ENCODE measurements at places on chromosomes 4 and X.
A peak's percentile ranks its signal among the peaks of the same experiment; 100 is the strongest.

GRCh38 chr4:173879509-173879908 lies 349.5 kb upstream of the HAND2 start:
- DNase-seq = no peak

DNA sequence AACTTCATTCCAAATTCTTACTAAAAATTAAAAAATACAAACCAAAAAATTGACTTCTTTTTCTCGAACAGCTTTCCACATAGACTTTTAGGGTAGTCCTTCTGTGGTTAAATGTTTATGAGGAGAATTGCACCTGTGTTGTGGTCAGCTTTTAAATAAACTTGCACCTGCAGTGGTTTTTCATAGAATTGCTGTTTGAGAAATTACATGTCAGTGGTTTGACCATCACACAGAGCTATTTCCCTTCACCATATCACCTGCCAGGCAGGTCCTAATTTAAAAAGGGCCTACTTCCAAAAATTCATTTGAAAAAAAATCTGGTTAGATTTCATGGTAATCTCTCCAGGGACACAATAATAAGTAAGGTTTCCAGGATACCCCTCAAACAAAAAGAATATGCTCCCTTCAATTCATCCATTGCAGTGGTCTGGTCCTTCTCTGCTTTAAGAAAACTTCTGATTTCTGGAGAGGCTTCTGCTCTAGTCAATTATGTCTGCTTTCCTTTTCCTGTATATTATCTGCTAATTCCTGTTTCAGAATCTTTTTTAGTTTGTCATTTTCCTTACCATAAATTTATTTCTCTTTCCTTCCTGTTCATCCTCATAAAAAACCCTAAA lies 9.8 kb upstream of the UTP3 start:
- no peak for DNase-seq

- DNase-seq = no peak
Measured at GRCh38 chr4:21979196-21979595, 30.6 kb upstream of the KCNIP4 start.

- no peak for DNase-seq
Measured at GRCh38 chrX:42752730-42753129, 25.2 kb downstream of the PPP1R2C start.

DNA sequence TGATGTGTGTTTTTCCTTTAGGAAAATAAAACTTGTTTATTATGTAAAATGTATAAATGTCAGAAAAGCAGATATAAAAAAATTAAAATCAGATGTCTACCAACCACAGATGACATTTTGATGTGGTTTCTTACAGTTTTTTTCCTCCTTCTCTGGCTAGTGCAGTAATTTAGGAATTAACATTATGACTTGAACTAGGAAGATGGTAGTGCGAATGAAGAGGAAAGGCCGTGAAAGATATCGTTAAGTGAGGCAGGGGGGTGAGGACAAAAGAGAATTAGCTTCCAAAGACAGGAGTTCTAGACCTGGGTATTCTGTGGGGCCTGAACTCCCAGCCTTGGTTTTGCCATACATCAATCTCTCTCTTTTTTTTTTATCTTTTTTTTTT lies 98.0 kb downstream of the RBM47 start:
- no peak for DNase-seq

DNA sequence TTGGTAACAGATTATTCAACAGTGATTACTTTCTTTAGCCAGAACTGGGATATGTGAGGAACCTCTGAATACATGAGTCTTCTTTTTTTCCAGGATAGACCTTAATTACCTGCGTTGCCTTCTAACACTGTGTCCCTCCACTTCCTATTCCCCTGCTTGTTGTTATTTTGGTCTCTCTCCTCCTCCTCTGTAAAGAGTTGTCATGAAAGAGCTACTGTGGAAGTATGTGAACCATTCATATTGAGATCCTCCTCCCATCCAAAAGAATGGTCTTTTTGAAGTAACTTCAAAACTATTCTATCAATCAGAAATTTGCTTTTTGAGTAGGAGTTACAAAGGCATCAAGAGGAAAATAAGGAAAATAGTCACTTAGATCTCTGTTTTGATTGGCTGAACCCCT lies 420.0 kb upstream of the TENM3 start:
- DNase-seq = no peak

DNA sequence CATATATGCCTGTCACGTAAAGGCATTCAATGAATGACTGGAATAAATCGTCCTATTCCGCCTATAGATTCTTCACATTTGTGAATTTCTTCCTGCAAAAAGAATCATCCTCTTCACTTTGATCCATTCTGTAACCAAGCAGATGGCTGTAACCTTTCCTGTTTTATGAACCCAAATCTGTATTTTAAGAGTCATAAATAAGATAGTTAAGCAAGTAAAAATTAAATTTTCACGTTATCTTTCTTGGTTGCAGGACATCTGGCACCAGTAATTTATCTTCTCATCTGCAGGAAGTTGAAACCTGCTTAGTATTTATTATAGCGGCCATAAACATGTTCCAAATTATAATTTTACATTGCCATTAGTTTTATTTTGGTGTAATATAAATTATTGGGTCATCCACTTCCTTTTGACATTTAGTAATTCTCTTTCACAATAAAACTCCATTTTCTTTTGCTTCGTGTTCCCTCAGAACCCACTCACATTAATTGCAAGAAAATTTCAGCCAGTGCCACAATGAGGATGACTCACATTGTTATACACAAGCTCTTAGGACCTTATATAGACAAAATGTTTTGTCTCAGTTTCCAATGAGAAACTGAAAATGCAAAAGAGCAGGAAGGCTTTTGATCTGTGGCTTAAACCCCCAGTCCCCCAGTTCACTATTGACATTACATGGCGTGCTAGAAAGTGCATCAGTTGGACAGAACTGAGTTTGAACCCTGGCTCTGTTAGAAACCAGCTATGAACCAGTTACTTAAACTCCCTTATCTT lies 51.1 kb downstream of the TMEM156 start:
- peak; percentile 65 for DNase-seq

DNA sequence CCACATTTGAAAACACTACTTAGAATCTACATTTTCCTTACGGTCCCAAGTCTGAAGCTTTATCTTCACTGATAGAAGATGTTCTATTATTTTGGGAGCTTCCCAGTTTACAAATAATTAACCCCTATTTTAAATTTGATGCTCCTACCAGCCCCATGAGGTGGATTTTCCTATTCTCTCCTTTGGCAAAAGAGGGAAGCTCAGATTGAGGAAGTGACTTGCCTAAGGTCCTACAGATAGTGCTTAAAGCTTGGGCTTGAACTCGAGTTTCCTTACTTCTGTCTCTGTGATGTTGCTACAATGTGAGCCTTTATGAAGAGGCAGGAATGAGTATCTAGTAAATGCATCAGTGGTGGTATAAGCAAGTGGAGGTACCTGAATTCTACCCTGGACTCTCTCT lies 27.5 kb downstream of the HEPH start:
- DNase-seq = no peak

DNA sequence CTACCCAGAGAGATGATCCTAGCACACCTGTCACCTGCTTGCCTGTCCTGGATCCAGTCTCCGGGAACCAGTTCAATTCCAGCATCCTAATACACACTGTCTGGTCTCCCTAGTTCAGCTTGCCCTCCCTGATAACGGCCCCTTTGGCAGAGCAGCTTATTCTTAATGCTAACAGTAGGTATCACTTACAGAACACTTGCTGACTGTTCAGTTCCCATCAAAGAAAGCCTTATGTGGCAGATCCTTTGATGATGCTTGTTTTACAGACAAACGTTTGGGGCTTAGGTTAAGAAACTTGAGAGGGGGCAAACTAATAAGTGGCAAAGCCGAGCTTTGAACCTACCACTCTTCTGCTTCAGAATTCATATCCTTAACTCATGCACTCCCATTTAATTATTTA lies 890 bp downstream of the RASSF6 start:
- no peak for DNase-seq

DNA sequence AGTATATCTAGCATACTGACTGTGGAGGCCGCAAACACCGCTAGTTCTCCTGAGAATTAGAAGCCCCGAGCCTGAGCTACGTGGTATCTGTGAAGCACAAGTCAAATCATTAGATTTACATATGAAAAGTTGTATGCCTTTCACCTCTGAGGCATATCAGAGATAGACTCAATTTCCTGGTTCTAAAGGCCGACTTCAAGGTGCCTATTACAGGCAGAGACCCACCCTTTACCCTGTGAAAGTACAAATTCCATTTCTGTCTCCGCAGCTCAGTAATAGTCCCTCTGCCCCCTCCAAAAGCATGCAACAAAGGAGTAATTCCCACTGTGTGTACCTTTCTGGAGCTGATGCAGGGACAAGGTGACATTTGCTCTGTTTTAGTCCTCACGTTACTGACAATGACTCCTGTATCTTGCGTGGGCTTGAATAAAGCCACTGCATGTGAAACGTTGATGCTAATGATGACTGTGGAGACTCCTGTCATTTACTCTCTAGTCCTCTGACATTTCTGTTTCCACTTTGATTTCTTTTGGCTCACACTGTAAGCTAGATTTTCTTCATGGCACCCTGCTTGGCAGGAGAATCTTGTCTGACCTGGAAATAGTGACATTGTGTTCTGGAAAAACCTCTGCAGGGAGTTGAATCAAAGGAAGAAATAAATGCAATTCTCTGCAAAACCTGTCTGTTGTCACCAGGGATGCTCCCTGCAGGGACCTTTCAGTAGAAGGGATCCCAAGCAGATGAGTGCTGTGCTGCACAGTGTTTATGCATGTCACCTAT lies 273.2 kb upstream of the EMCN start:
- DNase-seq = no peak

- DNase-seq = no peak
Measured at GRCh38 chr4:102163404-102164140, 181.7 kb downstream of the SLC39A8 start.

- no peak for DNase-seq
Measured at GRCh38 chrX:84118769-84119168, 69.2 kb downstream of the RPS6KA6 start.

DNA sequence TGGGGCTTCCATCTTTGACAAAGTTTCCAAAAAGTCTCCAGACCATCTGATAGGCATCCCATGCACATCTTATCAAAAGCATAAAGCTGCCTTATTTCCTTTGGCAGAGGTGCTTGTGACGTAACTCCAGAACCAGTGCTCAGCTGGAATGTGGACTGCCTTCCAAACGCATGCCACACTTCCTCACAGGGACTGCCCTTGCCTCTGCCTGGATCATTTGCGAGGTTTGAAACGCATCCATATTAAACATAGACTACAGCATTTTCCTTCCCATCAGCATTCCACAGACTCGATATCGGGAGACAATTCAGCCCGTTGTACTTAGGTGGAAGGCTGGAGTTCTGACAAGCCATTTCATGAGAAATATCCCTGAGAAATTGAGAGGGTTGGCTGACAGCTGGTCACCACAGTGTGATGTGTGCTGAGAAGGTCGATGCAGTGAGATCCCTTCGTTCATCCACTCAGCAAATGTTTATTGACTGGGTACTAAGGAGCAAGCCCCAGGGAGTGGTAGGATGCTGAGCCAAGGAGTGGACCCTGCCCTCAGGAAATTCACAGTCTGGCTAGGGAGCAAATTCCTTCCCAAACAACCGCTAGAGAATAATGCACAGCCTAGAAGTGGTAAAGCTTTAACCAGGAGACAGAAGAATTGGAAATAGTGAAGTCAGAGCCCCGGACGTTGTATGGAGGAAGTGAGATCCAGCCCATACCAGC lies 376.0 kb downstream of the BCOR start:
- no peak for DNase-seq

- DNase-seq = no peak
Measured at GRCh38 chr4:36163198-36163597, 81.1 kb downstream of the ARAP2 start.

DNA sequence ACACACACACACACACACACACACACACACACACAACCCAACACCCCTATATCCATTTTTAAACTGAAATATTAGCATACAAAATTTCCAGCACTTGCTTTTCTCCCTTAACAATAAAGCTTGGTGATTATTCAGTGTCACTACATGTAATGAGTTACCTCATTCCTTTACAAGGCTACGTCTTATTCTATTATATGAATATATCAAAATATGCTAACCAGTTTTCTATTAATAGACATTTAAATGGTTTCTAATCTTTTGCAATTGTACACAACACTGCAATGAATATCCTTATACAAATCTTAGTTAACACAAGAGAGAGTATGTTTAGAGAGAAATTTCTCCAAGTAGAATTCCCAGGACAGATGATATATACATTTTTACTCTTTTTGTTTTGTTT lies 14.2 kb downstream of the ZNF81 start:
- no peak for DNase-seq

- no peak for DNase-seq
Measured at GRCh38 chr4:150579551-150580234, 2.3 kb upstream of the MAB21L2 start.

DNA sequence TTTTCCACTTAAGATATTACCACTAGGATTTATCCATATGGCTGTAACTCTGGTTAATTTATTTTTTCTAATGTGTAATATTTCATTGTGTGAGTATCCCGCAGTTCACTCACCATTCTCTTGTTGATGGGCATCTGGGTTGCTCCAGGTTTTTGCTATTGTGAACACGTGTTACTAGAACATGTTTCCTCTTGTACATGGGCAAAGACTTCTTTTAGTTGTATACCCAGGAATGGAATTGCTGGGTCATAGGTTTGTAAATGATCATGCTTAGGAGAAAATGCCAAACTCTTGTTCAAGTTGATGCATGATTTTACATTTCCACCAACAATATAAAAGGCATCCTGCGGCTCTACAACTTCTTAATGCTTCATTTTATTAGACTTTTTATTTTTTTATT lies 26.8 kb downstream of the SYNPO2 start:
- DNase-seq = no peak

- DNase-seq = no peak
Measured at GRCh38 chr4:105637408-105638176, 70.9 kb downstream of the INTS12 start.

DNA sequence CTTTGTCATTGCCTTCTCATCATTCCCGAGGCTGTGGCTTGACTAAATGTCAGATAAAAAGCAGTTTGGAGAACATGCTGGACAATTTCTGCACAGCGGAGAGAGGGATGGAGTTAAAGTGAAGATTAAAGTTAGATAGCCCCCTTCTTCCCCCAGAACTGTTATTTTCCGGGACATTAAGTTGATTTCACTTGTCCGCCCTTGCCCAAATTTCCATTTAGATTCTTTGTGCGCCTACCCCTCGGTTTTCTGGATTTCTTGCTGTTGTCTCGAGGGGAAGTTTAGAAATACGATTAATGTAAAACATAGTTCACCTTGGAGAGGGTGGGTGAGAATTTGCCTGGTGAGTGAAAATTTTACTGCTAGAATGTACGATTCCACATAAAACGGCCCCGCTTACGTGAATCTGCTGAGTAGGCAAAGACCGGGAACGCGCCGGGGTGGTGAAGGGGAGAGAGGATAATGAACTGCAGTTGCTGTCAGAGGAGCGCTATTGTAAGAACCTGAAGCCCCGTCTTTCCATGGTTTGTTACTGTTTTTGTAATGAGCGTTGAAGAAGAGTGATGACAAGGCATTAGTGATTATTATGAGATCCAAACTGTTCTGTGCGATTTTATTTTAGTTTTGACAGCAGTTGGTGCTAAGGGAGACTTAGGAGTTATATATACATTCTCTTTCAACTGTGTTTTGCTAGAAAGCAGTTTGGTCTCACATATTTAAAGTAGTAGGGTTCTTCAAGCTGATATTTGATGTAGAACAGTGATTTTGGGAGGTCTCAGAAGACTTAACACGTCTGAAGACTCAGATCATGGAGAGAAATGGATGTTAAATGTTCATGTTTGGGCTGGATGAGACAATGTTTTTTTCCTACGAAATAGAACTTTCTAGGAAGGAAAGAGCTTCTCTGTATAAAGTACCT lies 73.0 kb downstream of the AFF1 start:
- DNase-seq = peak; percentile 65

- DNase-seq = no peak
Measured at GRCh38 chr4:124462954-124463828, 249.3 kb downstream of the ANKRD50 start.
